ENCODE measurements at places on chromosomes 2 and 18. TPM values are rescaled to one million over a fixed set of nuclear protein-coding genes. Genes with fewer than 3 reads are reported as not detected.
A peak's percentile ranks its signal among the peaks of the same experiment; 100 is the strongest.

Gene ONECUT2
- not detected for total RNA-seq

Gene EPB41L5
- 14.2 TPM for total RNA-seq

Gene GCG
- total RNA-seq: not detected

Gene PRSS56
- 0.12 TPM for total RNA-seq

DNA sequence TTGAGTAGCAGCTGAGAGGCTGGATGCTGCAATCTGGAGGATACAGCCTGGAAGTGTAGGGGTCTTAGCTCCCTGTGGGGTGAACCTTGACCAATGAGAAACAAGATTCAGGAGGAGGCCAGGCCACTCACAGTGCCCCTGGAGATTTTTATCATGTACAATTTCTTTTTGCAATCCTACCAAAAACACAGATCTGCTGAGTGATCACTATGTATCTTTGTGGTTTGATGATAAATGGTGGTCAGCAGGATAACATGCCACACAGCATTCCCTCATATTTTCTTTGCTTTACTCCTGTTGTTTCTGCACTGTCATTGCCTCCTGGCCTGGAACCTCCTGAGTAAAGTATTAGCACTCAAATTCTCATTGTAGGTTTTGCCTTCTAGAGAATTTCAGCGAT is 357.9 kb downstream of the THSD7B start:
- no peaks in the 10 kb centered on the region for H3K36me3 ChIP-seq
- H3K27ac ChIP-seq: no peak overlapping the region
- no peaks in the 10 kb centered on the region for H3K27me3 ChIP-seq
- no peak overlapping the region for H3K4me3 ChIP-seq

DNA sequence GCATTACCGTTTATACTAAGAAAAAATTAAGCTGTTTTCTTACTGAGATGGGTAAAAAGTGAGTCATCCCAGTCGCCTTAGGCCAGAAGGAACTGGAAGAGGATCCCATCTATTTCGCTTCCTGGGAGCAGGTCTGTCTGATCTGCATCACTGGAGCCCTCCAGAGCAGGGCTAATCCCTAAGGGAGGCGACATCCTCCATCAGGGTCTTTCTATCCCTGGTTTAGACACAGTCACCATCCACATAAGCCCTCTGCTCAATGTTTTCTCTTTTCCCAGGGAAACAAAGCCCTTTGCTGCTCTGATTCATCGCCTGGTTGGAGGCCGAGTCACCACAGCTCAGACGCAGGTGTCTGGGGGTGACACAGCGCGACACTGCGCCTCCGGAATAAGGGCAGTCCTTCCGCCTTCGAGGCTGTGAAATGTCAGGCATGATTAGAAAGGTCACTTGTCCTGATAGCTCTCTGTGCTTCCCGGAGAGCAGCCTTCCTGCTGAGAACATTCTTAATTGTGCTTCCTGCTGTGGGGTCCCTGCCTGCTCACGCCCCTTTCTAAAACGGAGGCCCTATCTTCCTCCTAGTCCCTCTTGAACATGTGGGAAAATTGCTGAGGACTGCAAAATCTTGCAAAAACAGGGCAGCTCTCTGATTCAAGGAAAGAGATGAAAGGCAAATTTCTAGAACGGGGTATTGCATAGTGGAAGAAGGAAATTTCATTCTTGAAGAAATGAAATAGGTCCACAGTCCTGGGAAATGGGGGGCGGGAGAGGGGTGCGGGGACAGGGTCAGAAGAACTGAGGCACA is 56.3 kb downstream of the MARCHF4 start:
- peaks cover 6% of the 10 kb centered on the region for H3K27me3 ChIP-seq
- no peak overlapping the region for H3K27ac ChIP-seq
- no peaks in the 10 kb centered on the region for H3K36me3 ChIP-seq
- H3K4me3 ChIP-seq: no peak overlapping the region
- DNase-seq: no peak

DNA sequence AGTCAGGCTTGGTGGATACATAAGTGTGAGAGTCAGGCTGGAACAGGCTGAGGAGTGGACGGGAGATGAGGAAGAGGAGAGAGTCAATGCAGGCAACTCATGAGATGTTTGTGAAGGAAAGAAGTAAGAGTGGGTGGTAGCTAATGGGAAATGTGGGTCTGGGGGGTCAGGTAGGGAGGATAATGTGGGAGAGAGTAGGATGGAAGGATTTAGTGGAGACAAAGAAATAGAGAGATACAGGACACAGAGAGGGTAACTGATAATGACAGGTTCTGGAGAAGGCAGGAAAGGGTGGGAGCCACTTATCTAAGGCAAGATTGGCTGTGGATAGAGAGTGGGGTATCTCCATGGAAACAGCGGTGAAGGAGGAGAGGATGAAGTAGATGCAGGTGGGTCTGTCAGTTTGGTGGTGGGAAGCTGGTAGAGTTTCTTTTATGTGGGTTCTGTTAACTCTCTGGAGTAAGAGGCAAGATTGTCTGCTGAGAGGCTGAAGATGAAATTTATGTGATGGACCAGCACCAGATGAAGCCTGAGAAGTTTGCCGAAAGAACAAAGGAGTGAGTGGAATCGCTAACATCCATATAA is 190.6 kb upstream of the SPRED2 start:
- no peaks in the 10 kb centered on the region for H3K4me1 ChIP-seq
- H3K4me3 ChIP-seq: no peak overlapping the region

DNA sequence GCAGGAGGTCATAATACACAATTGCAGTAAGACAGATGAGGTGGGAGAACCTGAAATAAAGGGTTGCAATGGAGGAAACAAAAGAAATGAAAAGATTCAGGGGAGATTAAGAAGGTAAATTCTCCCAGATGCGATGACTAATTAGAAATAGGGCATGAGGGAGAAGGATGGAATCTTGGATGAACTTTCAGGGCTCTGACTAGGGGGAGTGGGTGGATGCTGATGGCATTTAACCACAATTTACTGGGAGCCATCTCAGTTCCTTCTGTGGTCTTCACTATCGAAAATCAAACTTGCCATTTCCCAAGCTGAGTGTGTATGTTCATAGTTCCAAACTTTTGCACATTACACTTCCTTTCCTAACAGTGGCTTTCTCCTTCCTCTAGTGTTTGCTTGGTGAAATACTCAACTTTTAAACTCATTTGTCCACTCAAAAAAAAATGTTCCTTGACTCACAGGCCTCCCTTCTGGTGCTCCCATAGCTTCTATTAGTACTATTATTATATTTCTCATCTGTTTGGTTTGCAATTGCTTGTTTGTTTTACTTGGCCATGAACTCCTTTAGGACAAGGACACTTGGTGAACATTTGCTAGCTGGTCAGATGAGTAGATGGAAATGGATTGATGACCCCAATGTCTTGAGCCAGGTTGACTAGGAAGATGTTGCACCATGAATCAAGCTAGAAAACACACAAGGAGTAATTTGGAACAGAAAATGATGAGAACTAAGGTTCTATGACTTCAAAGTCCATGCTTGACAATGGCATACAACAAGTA is 178.5 kb downstream of the DIS3L2 start:
- no peak overlapping the region for H3K27ac ChIP-seq
- DNase-seq: no peak
- no peak overlapping the region for H3K4me3 ChIP-seq
- H3K4me1 ChIP-seq: peaks cover 15% of the 10 kb centered on the region

GRCh38 chr18:8235894-8236293 is 373.3 kb upstream of the RAB12 start:
- no peaks in the 10 kb centered on the region for H3K36me3 ChIP-seq
- H3K27ac ChIP-seq: no peak overlapping the region
- H3K27me3 ChIP-seq: no peaks in the 10 kb centered on the region
- H3K4me1 ChIP-seq: peaks cover 4% of the 10 kb centered on the region
- no peak for DNase-seq

DNA sequence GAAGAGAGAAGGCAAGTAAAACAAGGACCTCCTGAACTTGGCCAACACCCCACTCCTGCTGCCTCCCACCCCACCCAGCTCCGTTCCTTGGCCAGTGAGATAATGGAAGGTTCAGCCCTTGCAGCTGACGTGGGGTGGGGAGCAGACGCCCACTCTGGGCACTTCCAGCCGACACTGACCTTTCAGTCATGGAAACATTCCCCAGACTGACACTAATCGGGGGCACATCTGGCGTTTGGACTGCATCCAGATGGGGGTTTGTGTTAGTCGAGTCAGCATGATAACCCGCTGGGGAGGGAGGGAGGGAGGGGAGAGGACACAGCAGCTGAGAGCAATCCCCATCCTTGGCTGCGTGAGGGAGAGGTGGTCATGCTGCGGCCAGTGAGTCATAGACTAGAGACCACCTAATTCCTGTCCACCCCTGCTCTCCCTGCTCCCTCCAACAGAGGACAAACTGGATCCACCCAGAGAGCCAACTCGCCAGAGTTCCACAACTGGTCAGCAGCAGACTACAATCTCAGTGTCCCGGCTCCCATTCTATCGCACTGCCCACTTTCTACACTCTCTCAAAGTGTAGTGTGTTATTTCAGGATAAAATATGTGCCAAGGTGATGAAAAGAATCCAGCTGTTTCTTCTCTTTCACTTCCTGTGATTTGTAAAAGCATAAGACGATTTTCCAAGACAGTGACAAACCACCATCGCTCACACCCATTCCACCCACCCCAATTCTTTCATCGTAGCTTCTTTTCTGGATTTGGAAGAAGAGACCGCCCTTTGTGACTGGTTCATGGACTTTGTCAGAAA is 115.4 kb upstream of the PKDCC start:
- H3K4me3 ChIP-seq: peak overlapping the region; percentile 16
- peaks cover 62% of the 10 kb centered on the region for H3K4me1 ChIP-seq
- peak overlapping the region; percentile 32 for H3K27ac ChIP-seq
- H3K36me3 ChIP-seq: no peaks in the 10 kb centered on the region

Measured in heart right ventricle (tissue), 16 donors.